Pons (tissue), 1 donor: ENCODE measurements at places on chromosomes 11 and 22.
A peak's percentile ranks its signal among the peaks of the same experiment; 100 is the strongest.

DNA sequence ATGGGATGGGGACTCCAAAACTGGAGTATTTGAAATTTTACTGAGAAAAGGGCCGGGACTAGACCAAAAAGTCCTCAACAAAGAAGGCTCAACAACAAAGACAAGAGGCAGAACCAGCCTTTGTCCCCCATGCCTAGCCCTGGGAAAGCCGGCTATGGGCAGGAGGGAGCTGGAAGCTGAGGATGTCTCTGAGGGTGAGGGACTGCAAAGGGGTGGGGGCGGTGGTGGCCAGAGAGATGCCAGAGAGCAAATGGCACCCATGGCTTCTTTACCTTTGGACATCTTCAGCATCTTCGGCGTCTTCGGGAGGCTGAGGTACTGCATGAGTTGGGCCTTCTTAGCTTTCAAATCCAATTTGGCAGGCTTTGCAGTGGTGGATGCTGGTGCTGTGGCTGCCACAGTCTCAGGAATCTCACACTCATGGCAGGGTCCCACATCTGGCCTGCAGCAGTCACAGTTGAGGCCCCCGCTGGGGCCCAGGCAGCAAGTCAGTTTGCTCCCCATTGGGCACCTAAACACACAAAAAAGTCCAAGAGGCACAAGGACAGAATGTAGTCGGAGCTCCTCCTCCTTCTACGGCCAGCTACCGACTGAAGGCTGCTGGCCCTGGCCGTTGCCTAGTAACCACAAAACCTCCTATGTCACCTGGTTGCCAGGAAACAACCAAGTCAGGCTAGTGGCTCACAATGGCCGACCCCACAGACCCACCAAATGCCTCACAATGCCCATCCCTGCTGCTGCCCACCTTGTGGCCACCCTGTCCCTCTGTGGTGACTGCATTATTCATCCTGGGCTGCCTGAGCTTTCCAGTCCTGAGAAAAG is at the start of gene C22orf42:
Gene C22orf42 (minus strand): TSS at position 592 of the 822 bp plus-strand sequence. CDS start 88 bp downstream, at position 504.
- DNase-seq, result no peak

DNA sequence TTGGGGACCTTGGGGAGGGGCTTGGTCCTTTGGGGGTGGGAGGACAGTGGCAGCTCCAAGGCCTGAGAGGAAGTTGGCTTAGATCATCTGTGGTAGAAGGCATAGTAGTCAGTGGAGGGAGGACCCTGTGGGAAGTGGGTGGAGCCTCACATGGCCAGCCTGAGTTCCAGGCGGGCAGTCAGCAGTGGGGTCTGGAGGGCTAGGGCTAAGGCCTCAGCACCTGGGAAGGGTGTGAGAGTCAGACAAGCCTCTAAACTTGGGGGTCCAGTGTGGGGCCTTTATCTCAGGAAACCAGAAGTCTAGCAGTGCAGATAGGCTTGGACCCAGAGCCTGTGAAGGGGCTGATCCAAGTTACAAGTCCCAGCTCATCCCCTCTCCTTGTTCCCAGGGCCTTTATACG is 4.0 kb downstream of the NLRX1 start:
- no peak for DNase-seq

DNA sequence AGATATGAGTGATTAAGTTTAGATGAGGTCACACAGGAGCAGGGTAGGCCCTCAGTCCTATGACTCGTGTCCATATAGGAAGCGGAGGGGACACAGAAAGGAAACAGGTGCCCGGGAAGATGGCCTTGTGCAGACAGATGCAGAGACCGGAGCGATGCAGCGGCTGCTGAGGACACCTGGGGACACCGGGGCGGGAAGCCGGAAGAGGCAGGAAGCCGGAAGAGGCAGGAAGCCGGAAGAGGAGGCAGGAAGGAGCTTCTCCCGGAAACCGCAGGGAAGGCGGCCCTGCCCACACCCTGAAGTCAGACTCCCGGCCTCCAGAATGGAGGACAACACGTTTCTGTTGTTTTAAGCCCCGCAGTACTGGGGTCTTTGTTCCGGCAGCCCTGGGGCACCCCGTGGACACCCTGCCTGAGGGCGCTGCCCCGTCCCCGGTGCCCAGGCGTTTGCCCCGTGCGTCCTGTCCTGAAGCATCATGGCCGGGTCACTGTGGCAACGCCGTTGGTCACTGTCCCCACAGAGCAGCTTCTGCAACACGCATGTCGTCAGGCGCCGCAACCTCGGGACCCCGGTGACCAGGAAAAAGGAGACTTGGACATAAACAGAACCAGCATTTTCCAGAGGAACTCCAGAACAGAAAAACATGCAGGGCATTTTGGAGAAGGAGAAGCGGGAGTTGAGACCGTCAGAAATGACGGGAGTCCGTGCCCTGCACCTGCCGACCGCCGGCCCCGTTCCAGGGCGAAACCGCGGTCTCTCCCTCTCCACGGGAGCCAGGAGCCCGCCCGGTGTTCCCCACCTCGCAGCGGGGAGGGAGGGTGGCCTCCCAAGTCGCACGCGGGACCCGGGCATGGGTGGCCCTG is 103.4 kb downstream of the BRD1 start:
- no peak for DNase-seq

DNA sequence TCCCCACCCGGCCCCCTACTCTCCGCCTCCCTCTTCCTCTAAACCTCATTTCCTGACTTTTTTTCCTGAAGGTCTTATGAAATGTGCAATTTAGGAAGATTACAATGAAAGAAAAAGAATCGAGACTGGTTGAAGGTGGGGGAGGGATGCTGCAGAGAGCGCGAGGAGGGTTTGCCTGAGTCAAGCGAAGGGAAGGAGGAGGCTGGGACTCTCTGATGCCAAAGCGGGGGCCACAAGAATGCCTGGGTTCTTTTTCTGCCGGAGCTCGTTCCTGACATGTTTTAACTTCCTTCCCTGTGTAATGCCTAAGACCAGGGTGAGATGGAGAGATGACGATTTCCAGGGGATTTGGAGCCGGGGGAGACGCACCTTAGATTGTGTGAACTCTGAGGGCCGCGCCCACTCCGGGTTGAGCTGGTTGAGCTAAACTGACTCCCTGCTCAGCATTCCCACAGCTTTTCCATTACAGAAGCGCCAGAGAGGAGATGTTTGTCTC is 270.5 kb upstream of the SORL1-AS1 start:
- DNase-seq, result peak; percentile 66

- DNase-seq, result no peak
Observed at GRCh38 chr11:73875840-73876239, 806 bp downstream of the COA4 start.

DNA sequence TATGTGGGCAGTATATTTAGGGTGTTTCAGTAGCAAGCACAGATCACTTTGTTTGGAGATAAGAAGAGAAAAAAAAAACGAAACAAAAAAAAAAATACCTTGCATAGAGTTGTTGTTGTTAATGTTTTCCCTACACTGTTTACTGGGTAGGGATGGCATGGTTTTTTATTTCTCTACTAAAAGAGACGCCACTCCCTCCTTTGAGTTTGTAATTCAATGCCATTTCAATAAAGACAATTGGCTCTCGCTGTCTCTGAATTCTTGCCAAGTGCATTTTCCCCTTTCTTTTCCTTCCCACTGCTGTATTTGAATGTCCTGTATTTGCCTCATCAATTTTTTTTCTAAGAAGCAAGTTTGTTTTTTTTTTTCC is 213.9 kb upstream of the UBASH3B start:
- peak; percentile 76 for DNase-seq

- no peak for DNase-seq
Observed at GRCh38 chr11:16040151-16040550, 316.2 kb downstream of the SOX6 start.

- DNase-seq, result peak; percentile 82
Observed at GRCh38 chr22:39266398-39267030, 21.7 kb upstream of the PDGFB start.

- DNase-seq, result no peak
Observed at GRCh38 chr22:41683616-41684015, 5.1 kb downstream of the SNU13 start.

DNA sequence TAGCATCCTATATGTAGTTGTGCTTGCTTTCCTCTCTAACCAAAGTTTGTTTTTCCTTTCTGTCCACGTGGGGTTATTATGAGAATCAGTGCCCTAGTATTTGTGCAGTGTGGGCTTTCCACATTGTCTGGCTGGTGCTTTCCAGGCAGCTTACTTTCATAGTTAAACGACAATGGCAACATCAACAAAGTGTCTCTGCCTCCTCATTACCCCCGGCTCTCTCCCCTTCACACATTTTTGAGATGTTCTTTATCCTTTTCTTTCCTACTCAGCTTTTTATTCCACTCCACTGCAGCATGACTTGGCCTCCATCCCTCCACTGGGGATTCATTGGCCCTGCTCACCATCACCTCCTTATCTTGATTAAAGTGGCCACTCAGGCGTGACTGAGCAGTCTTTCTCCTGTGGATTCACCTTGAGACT is 19.1 kb downstream of the SPECC1L start:
- no peak for DNase-seq

DNA sequence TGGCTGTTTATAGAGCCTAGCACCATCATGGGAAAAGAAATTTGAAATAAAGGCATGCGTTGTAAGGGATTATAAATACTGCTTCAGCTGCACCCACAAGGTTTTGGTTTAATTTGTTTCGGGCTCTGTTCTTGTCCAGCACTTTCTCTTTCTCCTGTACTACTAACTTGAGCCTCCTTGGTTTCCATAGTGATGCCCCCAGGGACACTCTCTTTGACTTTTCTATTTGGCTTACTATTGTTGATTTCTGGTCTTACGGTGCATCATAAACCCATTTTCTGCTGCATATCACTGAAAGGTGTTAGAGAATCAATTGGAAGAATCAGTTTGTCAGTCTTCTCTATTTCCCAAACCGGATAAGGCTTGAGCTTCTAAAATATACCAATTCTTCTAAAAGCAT is 1674.3 kb upstream of the RAG2 start:
- DNase-seq, result no peak

DNA sequence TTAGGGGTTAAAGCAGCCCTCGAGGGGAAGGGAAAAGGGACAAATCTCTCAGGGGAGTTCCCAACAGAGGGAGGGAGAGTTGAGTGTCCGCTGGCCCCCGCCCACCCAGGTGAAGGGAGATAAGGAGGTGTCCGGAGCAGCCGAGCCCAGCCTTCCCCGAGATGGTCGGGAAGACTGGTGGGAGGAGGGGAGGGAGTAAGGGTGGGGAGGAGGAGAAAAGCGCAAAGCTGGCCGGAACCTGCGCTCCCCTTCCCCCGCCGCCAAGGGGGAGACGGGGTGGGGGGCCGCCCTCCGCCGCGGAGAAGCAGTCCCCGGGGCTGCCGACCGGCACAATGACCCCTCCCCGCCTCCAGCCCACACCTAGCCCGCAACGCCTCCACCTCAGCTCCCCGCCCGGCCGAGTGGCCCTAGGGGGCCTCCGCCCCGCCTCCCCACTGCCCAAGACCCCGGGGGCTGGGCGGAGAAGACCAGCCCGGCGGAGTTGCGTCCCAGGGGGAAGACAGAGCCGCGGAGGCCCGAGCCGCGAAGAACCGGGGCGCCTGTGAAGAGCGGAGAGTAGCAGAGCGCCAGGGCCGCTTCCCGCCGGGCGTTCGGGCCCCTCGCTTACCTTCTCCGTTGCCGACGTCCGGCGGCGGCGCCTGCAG is 479 bp downstream of the RSF1 start:
- no peak for DNase-seq

DNA sequence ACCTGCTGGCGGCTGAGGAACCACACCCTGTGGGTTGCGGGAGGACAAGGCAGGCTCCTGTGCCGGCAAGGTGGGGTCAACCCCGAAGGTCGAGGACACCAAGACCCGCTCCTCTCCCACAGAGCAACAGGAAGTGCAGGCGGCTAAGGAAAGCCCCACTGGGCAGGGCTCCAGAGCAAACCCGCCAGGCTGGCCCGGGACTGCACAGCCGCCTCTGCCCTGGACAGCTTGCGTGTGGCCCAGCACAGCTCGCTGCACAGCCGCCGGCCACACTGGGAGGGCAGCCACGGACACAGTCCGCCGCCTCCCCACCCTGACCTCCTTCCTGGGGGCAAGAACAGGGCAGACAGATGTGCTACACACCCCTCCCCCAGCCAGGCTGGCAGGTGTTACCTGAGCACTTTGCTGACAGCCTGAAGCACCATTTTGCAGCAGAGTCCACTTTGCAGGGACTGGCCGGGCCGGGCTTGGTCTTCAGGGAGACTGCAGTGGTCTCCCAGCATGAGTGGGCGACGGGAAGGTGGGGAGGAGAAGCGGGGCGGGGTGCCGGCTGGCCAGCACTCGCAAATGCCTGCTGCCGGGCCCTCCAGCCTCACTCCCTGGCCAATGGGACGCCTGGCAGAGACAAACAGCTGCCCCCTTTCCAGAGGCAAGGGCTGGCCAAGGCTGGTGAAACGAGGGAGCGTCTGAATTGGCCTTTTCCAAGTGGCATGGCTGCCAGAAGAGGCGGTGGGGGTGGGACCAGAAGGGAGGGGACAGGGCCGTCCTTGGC is at the start of gene MOB2:
Gene MOB2 (minus strand): TSS at position 726 of the 772 bp plus-strand sequence. CDS start 223 bp downstream, at position 503.
- DNase-seq, result no peak

- DNase-seq, result peak; percentile 71
Observed at GRCh38 chr11:74815966-74816365, 67.3 kb downstream of the RNF169 start.

DNA sequence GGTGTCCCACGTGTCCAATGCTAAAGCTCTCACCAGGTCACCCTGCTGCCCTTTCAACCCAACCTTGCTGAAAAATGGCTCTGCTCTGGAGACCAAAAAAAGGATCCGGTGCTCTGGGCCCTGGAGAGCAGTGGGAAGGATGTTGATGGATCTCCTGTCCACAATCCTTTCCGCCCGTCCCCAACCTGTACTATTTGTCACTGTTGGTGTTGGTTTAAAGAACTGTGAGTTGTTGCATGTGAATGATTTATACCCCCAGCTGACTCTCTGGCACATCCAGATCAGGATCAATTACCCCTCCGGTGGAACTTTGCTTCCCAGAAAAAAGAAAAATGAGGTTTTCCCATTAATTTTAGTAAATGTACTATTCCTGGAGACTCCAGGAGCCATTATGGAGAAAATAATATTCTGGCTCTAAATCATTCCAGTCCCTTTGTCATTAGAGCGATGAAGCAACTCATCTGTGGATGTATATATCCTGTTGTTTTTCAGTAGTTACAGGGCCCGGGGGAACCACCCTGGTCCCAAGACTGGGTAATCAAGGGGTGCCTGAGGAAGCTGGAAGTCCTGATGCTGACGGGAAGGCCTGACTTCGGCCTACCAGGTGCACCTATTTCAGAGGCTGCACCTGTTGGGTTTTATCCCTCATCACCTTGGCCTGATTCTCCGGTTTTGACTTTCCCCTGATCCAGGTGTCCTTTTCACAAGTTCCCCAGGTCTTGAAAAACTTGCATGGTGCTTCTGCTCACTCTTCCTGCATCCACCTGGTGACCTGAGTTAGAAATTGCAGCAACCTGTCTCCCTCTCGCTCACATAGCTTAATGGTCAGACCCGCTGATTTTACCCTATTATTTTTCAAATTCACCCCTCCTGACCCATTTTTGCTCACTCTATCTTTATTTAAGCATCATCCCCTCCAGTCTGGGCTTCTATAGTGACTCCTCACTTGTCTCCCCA is 209.2 kb upstream of the SEZ6L start:
- DNase-seq, result no peak

- DNase-seq, result no peak
Observed at GRCh38 chr11:20097319-20098221, 62.7 kb downstream of the DBX1 start.

GRCh38 chr11:35116245-35116644 is 22.7 kb upstream of the CD44 start:
- DNase-seq, result no peak
